ENCODE measurements at places on chromosomes 13 and 19. TPM values are rescaled to one million over a fixed set of nuclear protein-coding genes. Genes with fewer than 3 reads are reported as not detected.

DNA sequence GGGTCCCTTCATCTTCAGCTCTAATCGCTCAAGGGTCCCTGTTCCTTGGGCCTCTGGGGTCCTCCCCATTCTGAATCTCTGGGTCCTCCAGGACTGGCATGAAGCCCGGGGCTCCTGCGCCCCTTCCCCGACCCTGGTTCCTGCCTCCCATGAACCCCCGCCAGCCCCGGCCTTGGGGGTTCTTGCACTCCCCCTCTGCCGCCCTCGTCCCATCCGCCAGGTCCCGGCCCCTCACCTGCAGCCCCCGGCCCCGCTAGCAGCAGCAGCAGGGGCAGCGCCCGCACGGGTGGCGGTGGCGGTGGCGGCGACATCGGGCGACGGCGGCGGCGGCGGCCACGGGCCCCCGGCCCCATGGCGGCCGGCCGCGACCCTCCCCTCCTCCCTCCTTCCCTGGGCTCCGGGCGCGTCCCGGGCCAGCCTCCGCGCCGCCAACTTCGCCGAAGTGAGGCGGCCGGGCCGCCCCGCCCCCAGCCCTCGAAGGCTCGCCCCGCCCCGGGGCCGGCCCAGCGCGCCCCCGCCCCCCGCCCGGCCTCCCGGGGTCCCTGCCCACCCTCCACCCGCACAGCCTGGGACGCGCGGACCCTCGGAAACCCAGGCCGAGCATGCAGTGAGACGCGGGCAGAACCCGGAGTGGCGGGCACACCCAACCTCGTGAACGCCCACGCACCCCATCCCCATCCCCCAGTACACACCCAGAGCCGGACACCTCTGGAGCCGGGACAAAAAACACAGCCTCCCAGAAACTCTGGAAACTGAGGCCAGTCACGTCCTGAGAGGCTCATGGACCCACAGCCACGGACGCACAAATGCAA, at the start of gene NOTCH3:
NOTCH3 (minus strand) TSS at position 443 of the 812 bp plus-strand sequence; CDS start at position 353, 90 bp downstream.
- DNase-seq = no peak

- no peak for DNase-seq
These were observed 404.4 kb downstream of the SPRY2 start for GRCh38 chr13:79936368-79937136.

GRCh38 chr13:40651866-40652587, 14.4 kb downstream of the FOXO1 start:
- DNase-seq = no peak

DNA sequence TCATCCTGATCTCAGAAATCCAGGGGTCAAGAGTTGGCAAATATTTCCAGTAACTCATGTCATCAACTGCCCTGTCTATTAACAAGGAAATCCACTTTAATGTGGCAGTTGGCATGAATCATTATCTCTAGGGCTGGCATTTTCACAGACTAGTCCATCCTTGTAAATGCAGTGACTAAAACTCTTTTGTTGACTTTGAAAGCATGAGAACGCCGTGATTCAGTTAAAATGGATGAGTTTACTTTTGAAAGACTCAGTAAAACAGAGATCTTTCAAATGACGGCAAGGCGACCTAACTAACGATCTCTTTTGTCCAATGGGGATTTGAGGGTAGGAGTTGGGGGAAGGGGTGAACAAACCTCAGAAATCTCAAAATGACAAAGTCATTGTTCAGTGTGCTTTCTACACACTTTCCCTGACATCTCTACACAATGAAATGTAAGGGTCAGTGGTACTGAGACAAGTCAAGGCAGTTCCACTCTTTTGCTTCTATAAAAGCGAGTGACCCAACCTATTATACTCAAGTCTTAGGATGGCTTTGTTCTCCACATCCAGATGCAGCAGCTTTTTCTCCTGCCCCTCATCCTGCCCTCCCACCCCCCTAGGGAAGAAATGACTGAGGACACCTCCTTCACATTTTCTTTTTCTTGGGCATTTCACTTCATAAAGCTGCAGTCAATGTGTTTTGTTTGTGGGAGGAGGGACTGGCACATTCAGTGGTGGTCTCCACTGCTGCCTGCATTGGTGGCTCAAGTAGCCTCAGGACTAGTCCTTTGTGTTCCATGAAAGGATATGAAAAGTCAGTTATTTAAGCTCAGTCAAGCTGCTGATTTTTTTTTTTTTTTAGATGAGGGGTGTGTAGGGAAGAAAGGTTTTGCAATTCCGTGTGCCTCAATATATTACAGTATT, 200.5 kb downstream of the ABCC4 start:
- no peak for DNase-seq

GRCh38 chr13:92315265-92315664, 911.3 kb upstream of the GPC6 start:
- DNase-seq = no peak

DNA sequence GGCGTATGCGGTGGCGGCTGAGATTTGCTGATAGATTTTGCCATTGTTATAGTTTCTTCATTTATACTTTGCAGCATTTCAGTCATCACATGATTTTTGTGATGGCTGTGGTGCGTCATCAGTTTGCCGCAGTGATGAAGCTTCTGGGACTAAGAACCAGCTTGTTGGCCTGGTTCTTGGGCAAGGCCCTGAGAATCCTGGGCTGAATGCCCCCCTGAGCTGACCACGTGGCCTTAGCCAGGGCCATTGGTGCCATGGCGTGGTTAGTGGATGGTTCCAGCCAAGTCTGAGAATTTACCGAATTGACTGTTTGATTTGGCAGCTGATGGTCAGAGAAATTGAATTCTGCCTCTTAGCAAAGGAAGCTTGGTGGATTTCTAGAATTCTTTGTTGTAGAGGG, 17.8 kb downstream of the GATAD2A start:
- no peak for DNase-seq

DNA sequence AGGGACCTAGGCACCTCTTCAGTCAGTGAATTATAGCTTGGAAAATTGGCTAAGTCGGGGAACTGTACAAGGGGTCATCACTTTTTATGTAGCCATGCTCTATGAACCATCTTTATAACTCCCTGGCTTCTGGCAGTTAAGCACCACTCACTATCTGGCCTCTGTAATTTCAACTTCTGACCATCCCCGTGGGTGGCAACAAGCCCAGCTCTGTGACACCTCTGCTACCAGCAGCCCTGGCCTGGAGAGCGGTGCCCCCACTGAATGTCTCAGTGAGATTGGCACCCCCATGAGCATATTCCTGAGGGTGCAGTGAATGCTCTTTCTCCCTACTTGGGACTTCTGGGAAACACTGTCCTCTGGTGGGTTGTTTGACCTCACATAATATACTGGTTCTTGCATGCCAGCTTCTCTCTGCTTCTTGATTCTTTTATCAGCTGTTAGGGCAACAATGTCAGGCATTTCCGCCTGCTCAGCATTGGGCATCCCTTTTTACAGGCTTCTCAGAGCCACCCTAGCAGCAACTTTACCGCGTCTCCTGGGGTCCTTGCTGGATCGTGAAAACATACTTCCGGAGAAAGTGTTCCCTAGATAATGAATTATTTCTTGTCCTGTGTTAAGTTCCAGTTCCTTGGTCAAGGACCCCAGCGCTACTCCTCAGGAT, 10.4 kb downstream of the KL start:
- DNase-seq = no peak

DNA sequence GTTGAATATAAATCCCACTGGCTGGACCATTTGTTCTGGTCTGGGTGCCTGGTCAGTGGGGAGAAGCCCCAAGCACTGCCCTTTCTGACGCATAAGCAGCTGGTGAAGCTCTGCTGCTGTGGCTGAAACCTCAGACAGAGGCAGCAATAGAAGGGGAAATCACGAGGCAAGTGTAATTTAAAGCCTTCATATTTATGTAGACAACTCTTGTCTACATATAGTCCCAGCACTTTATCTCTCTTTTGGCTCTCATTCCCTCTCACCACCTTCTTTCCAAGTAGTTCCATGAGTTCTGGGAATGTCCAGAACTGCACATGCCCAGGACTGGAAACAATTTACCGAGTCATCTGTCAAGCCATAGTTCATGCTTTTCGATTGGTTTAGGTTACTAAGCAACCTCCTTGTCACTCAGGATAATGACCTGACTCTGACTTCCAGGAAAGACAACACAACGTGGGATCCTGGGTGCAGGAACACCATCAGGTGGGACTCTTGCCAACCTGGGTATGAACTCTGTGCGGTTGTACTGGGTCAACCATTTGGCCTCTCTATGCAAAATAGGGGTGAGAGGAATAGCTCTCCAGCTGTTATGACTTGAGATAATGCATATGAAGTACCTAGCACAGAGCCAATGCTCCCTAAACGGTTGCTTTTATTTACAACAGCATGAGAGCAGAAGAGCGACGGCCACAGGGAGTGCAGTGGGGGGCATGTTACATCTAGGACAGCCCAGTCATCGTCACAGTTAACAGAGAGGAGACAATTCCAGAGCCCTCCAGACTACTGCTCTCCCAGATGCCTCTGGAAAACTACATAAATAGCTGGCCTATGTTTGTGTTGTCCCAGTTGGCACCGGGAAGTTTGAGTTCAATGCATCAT, 321.9 kb downstream of the FOXO1 start:
- no peak for DNase-seq

- no peak for DNase-seq
These were observed 27.6 kb upstream of the C13orf46 start for GRCh38 chr13:114001331-114002008.

DNA sequence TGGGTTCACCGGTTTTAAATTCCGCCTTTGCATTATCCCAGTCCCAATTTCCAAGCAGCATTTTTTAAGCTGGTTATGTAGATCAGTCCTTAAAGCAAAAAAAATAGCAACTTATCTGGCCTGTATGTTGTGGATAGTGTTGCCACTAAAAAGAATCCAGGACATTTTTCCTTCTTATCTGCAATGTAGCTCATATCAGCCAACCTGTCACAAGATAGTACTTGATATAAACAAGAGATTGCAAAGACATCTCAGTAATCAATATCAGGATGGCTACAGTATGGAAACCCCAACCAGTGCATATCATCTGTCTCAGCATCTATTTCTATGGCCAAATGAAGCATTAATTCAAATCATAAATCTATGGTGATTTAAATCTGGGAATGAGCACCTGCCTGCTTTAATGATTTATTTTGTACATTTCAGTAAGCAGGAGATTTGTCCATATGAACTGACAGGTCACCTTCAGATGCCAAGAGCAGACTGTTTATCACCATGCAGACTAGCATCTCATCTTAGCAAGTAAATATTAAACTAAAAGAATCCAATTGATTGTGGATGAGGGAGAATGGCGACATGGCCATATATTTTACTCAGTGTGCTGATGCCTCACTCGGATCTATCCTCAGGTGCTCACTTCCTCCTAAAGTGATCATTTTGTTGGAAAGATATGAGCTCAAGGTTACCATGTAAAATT, 240.4 kb downstream of the DACH1 start:
- no peak for DNase-seq

DNA sequence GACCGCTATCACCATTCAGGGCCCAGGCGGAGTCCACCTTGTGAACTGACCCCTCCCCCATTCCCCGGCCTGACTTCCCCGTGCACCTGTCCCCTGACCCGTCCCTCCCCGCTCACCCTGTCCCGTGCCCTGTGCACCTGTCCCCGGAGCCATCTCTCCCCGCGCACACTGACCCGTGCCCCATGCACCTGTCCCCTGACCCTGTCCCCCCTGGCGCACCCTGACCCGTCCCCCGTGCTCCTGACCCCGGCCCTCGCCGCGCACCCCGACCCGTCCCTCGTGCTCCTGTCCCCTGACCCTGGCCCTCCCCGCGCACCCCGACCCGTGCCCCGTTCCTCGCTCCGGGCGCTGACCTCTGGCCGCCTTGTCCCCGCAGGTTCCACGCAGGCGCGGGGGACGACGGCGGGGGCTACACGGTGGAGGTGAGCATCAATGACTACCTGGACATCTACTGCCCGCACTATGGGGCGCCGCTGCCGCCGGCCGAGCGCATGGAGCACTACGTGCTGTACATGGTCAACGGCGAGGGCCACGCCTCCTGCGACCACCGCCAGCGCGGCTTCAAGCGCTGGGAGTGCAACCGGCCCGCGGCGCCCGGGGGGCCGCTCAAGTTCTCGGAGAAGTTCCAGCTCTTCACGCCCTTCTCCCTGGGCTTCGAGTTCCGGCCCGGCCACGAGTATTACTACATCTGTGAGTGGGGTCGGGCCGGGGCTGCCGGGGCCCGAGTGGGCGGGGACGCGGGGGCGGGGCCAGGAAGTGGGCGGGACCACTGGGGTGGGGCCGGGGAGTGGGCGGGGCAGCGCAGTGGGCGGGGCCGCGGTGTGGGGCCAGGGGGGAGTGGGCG, 9.7 kb downstream of the EFNA2 start:
- peak; percentile 55 for DNase-seq

DNA sequence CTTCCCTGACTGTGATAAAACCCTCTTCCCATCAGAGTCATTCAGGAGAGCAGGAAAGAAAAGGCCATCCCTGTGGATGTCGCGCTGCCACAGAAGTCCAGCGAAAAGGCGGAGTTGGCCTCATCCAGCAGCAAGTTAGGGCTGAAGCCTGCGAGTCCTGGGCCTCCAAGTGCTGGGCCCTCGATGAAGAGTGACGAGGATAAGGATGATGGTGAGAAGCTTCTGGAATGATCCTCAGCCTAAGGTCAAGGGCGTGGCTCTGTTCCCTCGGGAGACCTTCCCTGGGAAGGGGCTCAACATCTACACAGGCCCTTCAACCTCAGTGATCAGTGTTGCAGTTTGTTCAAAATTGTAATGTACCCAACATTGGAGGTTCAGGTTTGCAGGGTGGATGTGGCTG, 22.3 kb downstream of the TEX29 start:
- no peak for DNase-seq

DNA sequence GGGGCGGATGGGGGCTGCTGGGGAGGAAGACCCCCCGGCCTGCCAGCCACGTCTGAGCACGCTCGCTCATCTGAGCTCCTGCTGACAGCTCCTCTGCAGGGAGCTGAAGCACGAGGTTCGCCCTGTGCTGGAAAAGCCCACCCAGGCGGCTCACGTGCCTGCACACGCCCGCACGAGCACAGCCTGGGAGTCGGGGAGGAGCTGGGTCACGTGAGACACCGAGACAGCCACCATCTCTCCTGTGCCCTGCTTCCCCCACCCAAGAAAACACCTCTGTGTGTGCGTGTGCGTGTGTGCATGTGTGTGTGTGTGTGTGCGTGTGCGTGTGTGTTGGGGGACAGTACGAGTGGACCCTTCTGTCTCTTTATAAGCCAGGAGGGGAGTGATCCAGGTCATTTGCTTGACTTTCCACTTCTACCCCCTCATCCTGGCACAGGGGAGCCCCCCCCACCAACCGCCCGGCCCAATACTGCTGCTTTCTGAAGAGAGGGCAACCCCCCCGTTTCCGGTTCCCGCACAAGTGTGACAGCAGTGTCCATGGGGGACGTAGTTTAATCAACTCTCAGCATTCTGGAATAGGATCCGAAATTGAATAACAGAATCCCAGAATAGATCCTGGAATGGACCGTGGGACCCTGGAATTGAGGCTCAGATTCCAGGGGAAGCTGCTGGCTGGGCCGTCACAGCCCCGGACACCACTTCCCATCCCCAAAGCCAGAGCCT, 42.5 kb downstream of the CELF5 start:
- DNase-seq = no peak

GRCh38 chr19:13961826-13962698, 9.8 kb downstream of the DCAF15 start:
- DNase-seq = no peak

RGL3 gene
- not detected for total RNA-seq

EEF2 gene
- total RNA-seq = 3,113 TPM

HRC gene
- total RNA-seq = not detected

ZNF135 gene
- not detected for total RNA-seq

SMAD9 gene
- not detected for total RNA-seq

RCBTB1 gene
- total RNA-seq = 18.7 TPM

HIPK4 gene
- total RNA-seq = not detected

SH2D3A gene
- 17.1 TPM for total RNA-seq
